Adipocyte (in vitro differentiated cells): ENCODE measurements at places on chromosomes 7 and 10.

DNA sequence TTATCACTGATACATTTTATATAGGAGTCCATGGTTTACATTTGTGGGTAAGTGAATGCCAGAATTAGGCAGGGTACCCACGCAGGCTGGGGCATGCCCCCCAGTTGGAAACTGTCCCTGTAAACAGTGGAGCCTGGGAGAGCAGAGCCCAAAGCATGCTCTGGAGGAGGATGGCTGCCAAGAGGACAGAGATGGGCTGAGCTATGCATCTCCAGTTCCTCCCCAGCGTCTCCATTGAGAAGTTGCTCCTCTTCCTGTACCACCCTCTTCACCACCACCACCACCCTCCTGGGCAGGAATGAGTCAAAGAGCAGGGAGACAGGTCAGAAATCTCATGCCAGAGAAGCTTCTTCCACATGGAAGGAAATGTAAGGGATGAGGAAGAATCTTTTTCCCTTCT lies 67.7 kb upstream of the KMT2E start:
- DNase-seq, result no peak

DNA sequence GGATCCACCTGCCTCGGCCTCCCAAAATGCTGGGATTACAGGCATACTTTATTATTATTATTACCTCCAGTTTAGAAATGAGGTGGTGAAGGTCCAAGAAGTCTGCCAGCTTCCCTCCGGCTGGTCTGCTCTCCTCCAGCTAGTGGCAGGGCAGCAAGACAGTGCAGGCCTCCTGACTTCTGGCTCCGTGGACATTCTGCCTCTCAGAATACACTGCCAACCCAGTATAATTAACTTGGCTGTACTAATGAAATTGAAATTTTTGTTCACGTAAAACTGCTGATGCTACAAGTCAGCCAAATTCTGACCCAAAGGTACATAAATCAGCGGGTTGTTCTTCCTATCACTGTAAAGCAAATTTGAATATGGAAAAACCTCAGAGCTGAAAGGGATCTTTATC lies 7.6 kb upstream of the PDE1C start:
- DNase-seq, result no peak

- DNase-seq, result peak; percentile 35
These were observed 133.5 kb upstream of the PRSS58 start for GRCh38 chr7:142391191-142391992.

GRCh38 chr7:1176891-1177373 lies 16.9 kb upstream of the ZFAND2A start:
- DNase-seq, result peak; percentile 73

DNA sequence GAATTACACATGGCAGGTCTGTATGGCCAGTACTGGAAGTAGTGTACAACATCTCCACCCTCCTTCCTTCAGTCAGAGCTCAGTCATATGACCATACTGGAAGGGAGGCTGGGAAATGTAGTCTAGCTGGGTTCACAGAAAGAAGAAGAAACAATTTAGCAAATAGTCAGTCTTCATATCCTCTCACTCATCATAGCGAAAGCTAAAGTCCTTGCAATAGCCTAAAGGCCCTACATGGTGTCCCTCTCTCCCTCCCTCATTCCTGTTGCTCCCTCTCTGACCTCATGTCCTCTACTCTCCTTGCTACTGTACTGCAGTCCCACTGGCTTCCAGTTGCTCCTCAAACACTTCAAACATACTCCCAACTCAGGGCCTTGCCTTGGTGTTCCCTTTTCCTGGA lies 4.3 kb upstream of the CALU start:
- DNase-seq, result no peak

DNA sequence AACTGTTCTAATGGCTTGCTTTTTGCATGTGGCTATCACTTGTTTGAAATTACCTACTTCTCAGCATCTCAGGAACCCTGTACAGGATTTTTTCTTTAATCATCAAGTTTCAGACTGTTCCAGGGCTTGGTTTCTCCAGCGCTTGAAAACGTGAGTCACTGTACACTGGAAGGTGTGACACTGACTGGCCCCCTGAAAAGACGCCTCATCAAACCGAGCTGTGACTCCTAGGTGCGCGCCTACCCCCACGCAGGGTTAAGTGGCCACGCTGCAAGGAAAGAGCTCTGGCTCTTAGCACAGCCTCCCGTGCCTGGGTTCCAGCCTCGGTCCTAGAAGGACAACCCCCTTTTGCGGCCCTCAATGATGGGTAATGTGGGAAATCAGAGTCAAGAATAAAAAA lies 81.0 kb downstream of the EBF3 start:
- no peak for DNase-seq

GRCh38 chr10:52617346-52617745 lies 155.2 kb downstream of the MBL2 start:
- peak; percentile 19 for DNase-seq

DNA sequence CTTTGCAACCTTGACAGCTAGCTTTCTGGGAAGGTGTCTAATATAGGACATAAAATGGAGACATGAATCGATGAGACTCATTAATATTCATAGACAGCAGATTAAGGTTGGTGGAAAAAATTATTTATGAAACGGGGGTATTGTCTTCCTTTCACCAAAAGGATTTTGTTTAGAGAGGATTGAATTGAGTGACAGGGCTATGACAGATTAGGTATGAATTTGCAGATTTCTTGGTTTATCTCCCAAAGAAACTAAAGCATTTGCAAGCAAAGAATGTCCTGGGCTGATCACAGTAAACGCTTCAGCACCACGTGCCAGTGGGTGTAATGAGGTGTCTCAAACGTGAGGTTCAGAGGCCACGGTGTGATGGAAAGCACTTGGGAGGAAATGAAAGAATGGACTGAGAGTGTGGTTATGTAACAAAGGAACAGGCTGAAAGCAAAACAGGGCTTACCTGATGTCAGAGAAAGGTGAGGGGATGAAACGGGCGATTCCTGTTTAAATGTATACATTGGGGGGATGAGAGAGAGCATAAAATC lies 329.2 kb upstream of the NPVF start:
- no peak for DNase-seq

DNA sequence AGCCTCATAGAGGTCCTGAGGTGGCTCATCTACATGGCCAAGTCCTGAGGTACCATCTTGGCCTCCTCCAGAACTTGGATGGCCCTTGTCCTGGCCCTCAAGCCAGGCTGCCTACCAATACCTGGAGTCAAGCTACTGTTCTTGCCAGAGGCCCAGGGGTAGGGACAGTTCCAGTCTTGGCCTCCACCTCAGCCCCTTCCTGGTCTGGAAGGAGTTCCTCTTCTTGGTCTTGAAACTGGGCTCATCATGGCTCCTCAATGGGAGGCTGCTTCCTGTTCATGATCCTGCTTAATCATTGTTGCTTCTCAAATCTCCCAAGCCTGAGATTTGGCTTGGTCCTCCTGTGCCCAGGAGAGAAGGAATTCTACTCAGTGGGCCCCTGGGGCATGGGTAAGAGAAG lies 3.9 kb downstream of the HPS6 start:
- DNase-seq, result no peak

GRCh38 chr7:134355004-134355525 lies 38.3 kb upstream of the SLC35B4 start:
- no peak for DNase-seq

- DNase-seq, result peak; percentile 94
These were observed at the start of gene KMT2E for GRCh38 chr7:105013816-105014692. TSS of gene KMT2E (plus strand) at chr7:105014205. CDS start at chr7:105040953, 26,748 bp downstream.

GRCh38 chr7:25726781-25727311 lies 425.2 kb upstream of the NFE2L3 start:
- DNase-seq, result no peak

DNA sequence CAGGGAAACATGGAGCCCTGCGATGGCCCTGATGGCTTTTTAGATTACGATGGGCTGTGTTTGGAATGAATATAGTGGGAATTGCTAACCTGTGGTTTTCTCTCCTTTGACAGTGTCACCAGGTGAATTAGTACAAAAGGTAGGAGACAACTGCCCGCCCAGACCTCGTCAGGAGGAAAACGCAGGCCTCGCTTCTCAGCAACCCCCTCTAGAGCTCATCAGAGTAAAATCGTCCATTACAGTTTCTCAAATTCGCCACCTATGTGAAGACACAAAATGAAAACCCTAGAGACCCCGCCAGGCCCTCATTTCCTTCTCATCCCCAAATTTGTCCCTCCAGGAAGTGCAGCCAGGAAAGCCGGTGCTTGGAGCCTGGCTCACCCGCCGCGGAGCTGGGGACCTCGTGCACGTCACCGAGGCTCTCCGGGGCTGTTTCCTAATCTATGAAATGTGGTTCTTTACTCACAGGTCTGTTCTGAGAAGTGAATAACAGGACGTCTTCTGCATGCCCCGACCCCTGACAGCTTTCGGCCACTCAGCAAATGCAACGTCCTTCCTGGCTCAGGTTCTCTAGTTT lies 143.7 kb downstream of the VIPR2 start:
- DNase-seq, result no peak

DNA sequence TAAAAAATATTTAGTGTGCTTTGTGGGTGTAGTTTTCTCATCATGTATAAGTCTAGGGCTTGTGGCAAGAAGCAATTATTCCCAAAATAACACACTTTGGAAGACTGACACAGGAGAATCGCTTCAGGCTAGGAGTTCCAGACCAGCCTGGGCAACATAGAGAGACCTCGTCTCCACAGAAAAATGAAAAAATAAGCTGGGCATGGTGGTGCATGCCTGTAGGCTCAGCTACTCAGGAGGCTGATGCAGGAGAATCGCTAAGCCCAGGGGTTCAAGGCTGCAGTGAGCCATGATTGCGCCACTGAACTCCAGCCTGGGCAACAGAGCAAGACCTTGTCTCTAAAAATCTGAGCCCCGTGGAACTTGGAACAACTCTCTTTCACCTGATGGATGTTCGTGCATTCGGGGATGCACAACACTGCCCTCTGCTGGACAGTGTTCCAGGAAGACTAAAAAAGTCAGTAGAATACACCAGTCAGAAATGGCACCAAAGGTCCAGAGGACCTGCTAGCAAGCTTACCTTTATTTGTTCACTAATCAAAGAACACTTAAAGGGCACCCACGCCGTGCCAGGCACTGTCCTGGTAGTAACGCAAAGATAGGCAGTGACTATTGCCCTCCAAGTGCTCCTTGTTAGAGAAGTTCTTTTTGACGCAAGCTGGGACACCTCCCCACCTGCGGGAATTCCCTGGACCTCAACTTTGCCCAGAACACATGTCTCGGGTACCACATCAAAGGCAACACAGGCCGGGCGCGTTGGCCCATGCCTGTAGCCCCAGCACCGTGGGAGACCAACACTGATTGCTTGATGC lies 81.9 kb upstream of the CALN1 start:
- DNase-seq, result peak; percentile 39

DNA sequence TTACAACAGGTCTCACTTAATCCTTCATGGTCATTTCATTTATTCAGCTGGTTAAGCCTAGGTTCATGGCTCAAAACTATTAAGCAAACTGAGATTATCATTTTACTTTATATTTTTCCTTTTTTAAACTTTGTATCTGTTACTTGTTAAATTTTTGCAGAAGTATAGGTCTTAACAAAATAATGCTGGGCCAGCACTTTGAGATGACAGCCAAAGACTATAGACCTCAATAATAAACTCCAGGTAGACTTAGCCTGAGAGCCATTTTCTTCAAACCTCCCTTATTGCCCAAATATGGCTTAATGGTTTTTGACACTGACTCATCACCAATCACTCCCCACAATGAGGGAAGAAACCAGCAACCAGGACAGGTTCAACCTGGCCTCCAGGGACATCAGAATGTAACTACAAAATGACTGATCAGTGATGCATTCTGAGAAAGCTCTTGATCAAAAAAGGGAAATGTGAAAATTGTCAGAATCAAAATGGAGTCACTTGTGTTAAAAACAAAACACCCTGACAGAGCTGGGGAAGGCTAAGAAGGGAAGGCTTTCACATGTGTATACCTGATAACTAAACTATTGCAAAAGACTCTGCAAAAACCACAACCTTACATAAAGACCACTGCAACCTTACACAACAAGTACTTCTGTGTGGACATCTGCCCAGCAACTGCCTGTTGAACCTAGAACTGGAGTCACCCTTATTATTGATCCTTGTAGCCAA lies 2.1 kb upstream of the CCDC126 start:
- no peak for DNase-seq

DNA sequence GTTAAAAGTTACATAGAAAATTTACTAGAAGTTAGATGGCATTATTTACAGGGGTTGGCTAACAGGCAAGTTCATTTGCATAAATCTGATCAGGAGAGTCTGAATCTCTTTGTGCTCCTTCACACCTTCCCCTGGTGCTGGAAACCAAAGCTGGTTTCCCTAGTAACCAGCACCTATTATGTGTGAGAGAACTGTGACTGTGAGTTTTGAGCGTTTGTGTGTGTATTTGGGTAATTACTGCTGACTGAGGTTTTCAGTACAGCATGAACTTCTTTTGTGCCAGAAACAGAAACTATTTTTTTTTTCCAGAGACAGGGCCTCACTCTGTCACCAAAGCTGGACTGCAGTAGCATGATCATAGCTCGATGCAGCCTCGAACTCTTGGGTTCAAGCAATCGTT lies 10.3 kb upstream of the IFIT1B start:
- DNase-seq, result peak; percentile 30

GRCh38 chr10:491667-492424 lies 197.6 kb downstream of the DIP2C start:
- no peak for DNase-seq

- DNase-seq, result no peak
These were observed 646.7 kb downstream of the PARD3 start for GRCh38 chr10:34168439-34168838.

DNA sequence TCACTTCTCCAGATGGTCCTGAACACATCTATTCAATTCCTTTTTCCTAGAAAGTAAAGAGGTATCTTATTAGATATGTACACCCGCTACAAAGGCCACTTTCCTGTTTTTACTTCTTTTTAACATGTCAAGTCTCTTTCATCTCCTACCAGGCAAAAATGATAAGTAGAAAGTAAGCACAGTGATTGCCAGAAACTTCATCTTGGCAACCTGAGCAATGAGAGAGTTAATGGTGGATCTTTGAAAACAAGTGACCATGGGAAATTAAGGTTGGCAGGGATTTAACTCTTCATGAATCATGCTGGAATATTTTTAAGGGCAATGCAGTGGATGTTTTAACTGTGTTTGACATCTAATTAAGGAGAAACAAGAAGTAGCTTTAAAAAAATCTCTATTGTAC lies 2.7 kb downstream of the SEMA3A start:
- no peak for DNase-seq

DNA sequence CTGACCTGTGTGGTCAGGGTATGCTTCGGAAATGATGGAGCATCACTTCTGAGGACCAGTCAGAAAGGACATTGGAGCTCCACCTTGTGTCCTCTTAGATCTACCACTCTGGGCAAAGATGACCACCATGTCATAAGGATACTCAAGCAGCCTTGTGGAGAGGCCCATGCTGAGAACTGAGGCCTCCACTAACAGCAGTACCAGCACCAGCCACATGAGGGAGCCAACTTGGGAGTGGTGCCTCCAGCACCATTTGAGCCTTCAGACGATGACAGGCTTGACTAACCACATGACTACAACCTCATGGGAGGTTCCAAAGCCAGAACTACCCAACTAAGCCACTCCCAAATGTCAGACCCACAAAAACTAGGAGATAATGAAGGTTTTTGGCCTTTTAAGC lies 116.0 kb downstream of the NPTX2 start:
- DNase-seq, result peak; percentile 11

GRCh38 chr7:23115991-23116390 lies 10.4 kb downstream of the KLHL7 start:
- DNase-seq, result peak; percentile 15

- DNase-seq, result no peak
These were observed 275.4 kb upstream of the PFKP start for GRCh38 chr10:2791774-2792443.
